ENCODE measurements at places on chromosomes 6 and 20.

DNA sequence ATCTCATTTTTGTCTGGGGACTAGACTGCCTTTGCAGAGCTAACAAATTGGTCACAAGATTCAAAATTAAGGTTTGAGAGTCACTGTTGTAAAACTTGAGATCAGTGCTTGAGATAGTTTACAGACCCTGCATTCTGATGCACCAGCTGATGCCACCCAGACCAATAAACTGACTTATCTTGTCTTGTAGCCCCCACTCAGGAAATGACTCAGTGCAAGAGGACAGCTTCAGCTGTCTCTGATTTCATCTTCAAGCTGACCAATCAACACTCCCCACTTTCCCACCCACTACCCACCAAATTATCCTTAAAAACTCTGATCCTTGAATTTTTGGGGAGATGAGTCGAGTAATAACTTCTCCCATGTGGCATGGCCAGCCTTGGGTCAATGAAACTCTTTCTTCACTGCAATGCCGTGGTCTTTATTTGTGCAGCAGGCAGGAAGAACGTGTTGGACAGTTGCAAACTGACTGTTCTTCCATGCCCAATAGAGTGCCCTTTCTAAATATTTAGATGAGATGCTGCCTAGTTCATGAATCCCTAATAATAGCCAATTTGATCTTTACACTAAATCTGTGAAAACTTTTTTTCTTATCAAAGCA lies 48.3 kb upstream of the PROKR2 start:
- DNase-seq = no peak

GRCh38 chr6:1631251-1631650 lies 21.5 kb downstream of the FOXC1 start:
- no peak for DNase-seq

DNA sequence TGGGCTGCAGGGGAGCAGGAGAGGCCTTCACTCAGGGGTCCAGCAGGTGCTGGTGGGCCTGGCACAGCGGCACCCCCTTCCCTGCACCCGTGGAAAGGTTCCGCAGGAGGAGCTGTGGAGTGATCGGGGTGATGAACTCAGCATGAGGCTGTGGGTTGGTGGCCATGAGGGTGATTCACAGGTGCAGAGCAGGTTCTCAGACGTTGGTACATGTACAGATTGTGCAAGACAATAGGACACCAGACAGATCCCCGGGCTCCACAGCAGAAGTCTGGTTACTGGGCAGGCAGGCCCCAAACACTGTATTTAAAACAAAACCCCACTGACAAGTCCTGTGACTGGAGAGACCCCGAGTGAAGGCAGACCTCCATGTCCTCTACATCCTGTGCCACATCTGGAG lies 151.6 kb upstream of the CDH4 start:
- no peak for DNase-seq

GRCh38 chr6:168147205-168147738 lies 68.3 kb upstream of the FRMD1 start:
- DNase-seq = no peak

DNA sequence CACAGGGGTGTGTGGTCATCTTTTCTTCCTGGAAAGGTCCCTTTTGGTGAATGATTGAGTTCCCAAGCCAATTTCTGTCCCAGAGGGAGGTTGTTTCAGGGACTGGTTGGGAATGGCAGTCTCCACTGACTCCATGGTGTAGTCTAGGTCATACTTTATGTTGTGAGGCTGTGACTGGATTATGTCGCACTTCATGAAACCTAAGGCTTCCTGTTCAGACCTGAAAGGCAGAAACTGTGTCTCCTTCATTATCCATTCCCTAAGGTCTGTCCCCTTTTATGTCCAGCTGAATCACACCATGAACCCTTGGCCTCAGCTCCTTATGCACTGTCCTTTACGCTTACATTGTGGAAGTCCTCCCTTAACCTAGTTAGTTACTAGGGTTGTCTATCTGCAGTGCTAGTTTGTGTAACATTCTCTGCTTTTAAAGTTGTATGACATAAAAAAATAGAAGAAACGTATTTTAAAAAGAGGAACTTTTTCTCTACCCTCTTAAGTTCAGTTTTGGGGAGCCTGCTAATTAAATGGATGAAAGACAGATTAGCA lies 191.3 kb downstream of the JARID2 start:
- DNase-seq = no peak

DNA sequence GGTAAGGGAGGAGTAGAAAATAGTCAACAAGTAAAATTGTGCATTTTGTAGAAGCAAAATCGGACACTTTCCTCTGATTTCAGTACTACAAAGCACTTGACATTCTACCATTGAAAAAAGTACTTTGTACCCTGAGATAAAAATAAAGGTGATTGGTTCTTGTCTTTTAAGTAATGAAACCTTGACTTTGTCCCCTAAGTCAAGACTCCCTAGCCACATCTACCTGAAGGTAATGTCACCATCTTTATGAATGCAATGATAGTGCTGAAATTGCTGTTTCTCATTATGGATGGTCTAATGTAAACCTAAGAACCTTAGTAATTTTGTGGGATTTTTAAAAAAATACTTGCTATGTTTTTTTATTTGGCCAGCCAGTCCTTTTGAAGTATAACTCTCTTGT lies 2.4 kb upstream of the MAN1A1 start:
- no peak for DNase-seq

Data from stimulated activated CD8-positive, alpha-beta memory T cell treated with anti-CD3 and anti-CD28 coated beads, Interleukin-12 subunit alpha, Interleukin-12 subunit beta, amount 100 ng/mL, for 1 hour (primary cell).